ENCODE measurements at places on chromosomes 12 and 14.

DNA sequence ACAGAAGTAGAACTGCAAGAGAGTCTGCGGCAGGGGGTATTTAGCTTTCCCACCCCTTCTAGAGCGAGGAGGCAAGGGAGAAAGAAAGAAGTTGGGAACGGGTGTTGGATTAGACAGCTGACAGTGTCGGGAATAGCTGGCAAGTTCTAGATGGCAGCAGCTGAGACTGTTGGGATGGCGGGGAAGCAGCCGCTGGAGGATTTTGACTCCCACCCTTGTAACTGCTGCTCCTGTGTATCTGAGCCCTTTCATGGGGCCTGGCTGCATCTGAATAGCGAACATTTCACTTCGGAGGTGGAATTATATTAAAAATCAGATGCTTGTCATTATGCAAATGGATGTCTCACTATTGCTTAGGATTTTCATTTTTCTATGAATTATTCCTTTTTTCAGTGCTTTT, 104.6 kb downstream of the AACS start:
- no peak for DNase-seq

DNA sequence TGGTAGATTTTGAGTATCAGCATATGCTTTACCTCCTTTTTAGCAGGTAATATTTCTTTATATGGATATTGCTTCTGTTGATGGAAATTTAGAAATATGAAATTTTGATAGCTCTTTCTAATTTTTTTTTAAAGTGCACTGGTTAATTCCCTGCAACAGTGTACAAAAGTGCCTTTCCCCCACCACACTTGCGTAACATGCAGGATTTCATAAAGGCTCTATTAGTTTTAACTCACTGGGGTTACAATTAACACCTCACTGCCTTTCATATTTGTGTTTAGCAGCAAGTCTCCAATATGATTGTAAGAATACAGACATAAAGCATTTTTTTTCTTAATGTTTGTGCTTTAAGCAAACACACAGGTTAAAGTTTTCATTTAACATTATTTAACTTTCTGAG, 25.6 kb downstream of the MNAT1 start:
- DNase-seq, result no peak

GRCh38 chr12:54765652-54766051, 88.7 kb upstream of the MUCL1 start:
- DNase-seq, result no peak

- DNase-seq, result no peak
These were observed 38.9 kb downstream of the GPR65 start for GRCh38 chr14:88043529-88044443.

DNA sequence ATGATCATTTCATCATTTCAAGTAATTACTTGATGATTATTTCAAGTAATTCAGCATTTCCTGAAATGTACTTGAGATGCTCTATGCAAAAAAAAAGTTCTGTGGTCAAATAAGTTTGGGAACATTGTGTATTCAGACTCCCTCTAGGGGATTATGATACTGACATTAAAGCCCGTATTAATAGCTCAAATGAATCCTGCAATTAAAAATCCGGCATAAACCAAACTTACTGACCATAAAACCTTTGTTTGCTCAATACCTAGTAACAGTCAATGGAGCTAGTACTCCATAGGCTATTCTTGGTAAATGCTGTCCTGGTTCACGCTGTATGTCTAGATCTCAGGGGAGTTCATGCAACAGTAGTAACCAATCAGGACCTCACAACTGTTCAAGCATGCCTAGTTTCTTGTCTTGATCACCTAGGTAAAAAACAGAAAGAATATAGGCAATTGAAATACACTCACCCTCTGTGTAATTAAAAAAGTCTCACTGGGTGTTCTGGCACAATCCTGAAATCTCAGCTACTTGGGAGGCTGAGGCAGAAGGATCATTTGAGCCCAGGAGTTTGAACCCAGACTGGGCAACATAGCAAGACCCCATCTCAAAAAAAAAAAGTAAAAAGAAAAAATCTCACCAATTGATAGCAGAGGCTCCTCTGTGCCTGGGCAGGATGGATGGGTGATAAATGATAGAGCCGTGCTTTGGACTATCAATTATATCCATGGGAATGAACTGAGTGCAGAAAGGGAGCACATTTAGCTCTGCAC, 14.1 kb downstream of the ALDH1L2 start:
- no peak for DNase-seq

GRCh38 chr12:30482650-30483049, 213.0 kb downstream of the IPO8 start:
- DNase-seq, result no peak

DNA sequence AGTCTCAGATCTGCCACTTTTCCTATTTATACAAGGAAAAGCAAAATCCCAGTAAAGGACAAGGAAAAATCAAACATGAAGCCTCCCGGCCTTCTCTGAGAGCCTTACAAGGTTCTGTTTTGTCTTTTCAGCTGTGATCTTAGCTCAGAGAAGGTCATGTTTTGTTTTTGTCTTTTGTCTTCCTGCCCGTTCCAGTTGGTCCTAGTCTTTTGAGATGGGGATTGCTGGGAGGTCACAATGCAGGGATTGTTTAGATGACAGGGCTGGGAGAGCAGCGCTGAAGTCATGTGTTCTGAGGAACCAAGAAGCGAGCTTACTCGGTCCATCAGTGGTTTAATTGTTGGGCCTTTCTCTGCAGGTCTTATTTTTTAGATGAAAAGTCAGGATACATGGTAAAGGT, 6.0 kb downstream of the PLEKHH1 start:
- DNase-seq, result no peak

GRCh38 chr12:44848703-44849085, 27.4 kb downstream of the NELL2 start:
- no peak for DNase-seq

- DNase-seq, result no peak
These were observed 8.0 kb upstream of the OR5AU1 start for GRCh38 chr14:21163871-21164291.

- no peak for DNase-seq
These were observed 196.3 kb upstream of the PLEKHG7 start for GRCh38 chr12:92506460-92506859.

DNA sequence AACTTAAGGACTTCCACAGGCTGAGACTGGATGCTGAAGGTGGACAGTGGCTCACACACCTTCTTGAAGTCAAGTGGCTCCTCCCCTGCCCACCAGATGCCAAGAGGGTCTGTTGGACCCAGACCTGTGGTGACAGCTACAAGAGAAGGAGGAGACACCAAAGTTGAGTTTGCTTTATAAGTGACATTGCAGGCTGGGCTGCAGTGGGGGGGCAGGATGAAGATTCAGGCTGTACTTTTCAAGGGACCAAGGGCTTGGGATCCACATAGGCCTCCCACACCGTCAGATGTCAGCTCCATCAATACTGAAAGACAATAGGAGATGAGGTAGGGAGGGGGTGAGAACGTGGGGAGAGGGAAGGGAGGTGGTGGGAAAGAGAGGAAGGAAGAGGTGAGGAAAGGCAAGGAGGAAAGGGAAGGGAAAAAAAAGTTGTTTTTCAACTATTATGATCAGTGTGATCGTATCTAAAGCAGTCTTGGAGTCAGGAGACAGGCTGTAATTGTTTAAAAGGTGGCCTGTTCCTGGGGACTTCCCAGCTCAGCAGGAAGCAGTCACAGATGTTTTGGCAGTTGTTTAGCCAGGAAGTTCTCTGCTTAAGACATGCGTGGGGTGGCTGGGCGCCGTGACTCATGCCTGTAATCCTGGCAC, 84.1 kb upstream of the RESF1 start:
- peak; percentile 52 for DNase-seq

DNA sequence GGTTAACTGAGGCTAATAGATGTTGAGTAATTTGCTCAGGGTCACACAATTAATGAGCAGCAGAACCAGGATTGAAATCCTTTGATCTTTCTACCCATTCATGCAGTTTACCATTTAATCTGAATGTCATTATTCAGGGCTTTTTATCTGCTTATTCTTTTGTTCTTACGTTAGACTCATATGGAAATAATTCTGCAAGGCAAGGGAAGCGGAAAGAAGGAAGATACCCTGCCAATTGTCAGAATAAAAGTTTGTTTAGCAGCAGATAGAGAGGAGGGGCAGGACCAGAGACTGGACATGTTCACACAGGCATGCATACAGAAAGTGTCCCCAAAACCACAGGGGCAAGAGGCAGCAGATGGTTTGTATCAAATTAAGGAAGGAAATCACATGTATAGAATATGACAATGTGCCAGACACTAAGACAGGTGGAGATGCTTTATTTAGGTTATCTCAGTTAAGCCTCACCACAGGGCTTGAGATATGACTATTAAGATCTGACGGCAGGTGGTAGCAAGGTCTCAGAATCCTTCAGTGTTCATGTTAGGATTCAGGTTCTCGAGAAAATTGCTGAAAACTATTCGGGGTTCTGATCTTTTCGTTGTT, 29.8 kb downstream of the BRMS1L start:
- no peak for DNase-seq

GRCh38 chr14:91415794-91416743, 1.6 kb downstream of the CCDC88C start:
- DNase-seq, result peak; percentile 48

DNA sequence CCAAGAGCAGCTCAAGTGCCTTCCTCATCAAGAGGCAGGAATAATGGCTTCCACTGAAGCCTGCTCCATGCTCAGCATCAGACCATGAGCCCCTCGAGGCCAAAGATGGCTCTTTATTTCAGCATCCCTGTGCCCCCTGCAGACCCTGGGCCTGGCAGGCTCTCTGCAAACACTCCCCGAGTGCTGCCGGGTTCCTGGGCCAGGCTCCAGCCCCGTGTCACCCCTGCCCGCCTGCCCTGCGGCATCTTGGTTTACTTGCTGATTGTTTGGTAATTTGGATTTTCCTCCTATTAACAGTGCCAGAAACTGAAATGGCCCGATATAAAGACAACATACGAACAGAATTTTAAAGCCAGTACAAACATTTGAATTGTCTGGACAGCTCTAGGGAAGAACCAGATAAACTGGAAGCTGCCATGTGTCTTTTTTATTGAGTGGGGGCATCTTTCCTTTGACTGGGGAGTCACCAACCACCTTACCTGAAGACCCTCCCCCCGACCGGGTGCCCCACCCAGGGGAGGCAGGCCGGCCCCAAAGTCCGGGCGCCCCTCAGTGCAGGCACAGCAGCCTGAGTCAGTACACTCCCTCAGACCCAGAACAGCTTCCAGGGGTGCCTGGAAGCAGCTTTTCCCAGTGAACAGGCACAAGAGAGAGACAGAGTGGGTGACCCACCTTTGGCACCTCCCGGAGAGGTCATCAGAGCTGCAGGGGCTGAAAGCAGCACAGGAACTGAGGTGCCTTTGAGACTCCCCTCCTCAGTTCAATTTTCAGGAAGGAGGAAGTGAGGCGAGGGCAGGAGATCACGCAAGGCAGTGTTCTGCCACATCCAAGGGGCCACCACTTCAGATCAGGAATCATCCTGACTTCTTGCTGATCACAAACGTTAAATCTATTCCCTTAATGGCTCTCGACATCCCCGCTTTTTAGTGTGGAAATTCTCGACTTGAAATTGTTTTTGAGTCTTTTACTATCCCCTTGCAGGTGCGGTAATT, 30.6 kb downstream of the ITPK1 start:
- DNase-seq, result no peak

GRCh38 chr12:94415066-94415465, 44.6 kb downstream of the CEP83 start:
- DNase-seq, result no peak

DNA sequence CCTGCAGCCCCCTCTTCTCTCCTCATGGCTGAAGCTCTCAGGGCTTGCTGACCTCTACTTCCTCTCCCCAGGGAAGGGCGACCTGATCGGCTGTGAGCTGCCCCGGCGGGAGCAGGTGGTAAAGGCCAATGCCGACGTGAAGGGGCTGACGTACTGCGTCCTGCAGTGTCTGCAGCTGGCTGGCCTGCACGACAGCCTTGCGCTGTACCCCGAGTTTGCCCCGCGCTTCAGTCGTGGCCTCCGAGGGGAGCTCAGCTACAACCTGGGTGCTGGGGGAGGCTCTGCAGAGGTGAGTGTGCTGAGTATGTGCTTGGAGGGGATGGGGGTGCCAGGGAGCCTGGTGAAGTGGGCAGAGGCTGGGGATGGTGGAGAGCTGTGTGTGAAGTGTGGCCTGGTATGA, 13.7 kb downstream of the MCRS1 start:
- DNase-seq, result no peak

DNA sequence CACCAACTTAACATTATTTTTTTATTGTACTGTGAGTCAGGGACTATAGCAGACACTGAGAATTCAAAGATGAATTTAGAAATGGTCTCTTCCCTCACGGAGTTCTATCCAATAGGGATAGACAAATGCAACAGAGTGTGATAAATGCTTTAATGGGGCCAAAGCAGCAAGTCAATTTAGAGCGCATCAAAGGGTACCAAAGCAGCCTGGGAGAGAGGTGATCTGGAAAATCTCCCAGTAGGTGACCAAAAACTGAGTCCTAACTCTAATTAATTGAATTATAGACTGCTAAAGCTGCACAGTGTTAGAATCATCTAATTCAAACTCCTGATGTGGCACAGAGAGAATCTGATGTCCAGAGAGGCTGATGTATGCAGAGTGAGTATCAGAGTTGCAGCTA, 2.6 kb downstream of the LIN7A start:
- DNase-seq, result no peak

DNA sequence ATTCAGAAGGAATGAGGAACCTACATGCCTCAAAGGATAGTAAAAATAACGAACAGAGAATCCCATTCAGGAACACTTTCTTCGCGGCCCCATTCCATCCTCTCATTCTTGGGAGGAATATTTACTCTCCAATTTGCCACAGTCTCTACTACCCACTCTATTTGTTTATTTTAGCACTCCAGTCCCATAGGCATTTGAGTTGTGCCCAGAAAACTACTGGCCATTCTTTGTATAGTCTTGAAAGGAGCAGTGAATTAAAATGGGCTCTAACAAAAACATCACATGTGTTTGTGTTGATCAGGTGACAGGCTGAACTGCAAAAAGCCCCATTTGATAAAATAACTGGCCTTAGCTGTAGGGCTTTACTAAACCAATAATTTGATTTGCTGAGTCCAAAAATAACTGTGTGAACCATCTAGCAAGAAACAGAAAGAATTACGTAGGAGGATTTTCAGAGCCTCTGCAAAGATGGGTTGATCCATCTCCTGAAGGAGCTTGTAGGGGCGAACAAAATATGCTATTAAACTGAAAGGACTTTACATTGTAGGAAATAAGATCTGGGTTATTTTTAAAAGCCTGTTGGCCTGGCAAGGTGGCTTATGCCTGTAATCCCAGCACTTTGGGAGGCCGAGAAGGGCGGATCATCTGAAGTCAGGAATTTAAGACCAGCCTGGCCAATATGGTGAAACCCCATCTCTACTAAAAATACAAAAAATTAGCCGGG, 142.3 kb upstream of the CPNE8 start:
- no peak for DNase-seq

DNA sequence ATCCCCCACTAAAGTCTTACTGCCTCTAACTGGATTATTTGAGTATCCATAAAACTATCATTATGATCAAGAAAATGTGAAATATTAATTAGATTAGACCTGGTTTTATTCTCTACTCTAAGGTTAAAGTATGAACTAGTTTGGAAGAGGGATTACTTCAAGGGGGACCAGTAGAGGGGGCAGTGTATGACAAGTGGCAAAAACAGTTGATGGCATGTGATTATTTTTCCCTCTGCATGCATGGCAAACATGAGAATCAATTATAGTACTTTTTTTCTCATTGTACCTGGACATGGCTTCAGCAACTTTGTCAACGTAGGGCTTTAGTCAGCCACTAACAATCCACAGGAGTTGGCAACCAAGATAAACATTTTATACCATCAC, 145.0 kb upstream of the SLC38A2 start:
- DNase-seq, result no peak

- no peak for DNase-seq
These were observed 40.6 kb downstream of the ANO2 start for GRCh38 chr12:5904441-5904840.

Measured in activated T-helper 1 cell treated with anti-CD3 and anti-CD28 coated beads, Interleukin-2, amount 50 U/mL, for 16 hours (primary cell).